DMS53 (cell line): ENCODE measurements at places on chromosomes 5 and 9.

DNA sequence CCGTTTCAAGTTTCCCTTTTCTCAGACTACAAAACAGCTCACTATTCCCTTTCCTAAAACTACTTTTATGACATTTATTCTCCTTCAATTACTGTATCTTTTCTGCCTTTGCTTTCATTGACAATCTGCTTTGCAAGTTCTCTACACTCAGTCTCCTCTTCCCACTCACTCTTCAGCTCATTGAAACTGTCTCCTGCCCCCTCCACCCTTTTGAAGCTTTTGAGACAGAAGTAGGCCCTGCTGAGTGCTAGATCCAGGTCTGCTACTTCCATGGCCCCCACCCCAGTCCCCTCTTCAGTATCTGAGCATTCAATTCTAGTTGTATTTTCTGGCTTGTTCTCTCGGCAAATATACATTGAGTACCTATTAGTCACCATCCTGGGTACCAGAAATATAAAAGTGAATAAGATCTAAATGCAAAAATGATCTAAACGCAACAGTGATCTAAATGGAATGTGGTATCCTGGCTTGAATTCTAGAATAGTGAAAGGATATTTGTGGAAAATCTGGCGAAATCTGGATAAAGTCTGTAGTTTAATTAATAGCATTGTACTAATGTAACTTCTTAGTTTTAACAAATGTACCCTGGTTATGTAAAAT is 58.4 kb downstream of the OR2K2 start:
- no peak for DNase-seq

GRCh38 chr9:99249619-99250018 is 27.5 kb downstream of the SEC61B start:
- DNase-seq = no peak

DNA sequence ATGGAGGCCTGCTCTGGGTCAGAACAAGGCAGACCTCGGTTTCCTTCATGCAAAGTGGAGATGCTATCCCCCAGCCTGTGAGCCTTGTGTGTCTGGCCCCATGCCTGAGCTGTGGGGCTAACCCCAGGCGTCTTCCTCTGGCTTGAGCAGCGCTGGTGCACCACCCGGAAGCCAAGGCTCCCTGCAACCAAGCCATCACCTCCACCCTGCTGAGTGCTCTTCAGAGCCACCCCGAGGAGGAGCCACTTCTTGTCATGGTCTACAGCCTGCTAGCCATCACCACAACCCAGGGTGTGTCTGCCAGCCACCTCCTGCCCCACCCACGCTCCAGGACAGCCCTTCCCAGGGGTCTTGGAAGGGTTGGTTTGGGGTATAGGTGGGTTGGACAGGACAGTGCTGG is 16.2 kb downstream of the REXO4 start:
- DNase-seq = no peak

DNA sequence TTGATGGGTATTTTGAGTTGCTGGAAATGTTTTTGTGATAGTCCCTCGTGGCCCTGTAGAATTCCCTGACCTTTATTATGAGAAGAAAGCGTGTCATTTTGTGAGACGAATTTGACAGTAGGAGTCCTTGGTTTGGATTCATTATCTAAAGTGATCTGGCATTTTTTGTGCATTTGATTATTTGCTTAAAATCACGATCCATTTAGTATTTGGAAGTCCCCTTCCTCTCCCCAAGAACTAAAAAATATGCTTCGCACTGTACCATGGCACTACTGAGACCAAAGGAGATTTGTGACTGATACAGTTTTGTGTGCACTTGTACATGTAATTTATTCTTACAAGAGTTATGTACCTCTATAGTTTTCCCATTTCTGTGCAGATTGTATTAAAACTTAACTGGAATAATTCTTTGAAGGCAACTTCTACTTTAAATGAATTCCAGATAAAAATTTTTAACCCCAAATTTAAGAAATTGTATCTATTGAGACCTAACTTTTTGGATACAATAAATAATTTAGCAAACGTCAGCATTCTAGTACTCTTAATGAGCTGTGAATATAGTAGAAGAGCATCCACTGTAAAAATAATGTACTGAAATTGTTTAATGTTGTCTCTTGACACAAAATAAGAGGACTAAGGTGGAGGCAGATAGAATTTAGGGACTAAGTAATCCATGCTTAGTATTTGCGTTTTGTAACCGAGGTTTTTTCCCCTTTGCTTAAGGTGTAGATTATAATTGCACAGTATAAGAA is 2.1 kb downstream of the MAP3K1 start:
- DNase-seq = peak; percentile 39

DNA sequence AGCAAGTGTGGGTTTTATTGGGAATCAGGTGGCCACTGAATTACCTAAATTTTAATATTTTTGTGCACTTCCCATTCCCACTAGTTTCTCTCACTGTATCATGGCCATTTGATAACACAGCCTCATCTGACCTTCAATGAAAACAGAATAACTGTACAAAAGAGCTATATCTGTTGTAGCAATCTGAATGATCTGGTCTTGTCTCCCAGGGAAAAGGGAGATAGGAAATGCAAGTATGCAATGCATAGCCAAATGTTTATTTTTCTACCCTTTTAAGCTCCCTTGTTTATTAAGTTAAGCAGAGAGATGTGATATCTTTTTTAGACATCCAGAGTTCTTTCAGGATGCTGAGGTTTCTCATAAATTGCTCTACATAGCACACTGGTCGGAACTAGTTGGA is 288.3 kb upstream of the CLINT1 start:
- DNase-seq = no peak

DNA sequence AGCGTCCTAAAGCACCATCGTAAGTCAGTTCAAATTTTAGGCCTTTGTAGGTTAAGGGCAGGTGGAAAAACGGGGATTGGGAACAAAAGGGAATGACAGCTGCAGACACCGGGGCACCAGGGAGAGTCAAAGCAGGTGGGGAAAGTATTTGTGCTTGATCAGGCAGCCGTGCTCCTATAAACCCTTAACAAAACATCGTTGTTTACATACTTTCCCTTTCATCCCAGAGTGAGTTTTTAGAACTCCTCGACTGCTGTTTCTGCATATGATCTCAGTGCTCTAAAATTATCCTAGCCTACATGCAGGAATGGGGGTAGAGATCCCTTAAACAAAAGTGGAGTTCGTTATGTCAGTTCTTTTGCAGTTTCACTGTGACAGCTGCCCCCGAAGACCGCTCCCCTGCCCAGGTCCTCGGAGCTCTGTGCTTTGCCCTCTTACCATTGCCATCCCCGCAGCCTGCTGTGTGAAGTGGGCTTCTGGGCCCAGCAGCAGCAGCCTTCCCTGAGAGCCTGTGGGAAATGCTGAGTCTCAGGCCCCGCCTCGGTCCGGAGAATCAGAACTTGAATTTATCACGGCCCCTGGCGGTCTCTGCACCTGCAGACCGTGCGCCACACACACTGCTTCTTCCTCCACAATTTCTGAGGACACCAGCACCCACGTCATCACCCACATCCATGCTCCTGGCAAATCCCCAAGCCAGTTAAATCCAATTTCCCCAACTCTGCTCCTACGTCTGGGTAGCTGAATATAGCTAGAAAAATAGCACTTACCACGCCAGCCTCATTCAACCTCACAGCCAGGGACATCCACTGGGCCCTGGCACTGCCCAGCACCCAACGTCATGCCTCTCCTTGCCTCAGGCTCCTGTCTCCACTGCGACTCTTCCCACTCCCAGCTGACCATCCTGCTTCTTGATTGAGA is 86.8 kb downstream of the NSUN2 start:
- DNase-seq = peak; percentile 68

- no peak for DNase-seq
Measured at GRCh38 chr5:155114655-155115054, 101.1 kb downstream of the KIF4B start.

DNA sequence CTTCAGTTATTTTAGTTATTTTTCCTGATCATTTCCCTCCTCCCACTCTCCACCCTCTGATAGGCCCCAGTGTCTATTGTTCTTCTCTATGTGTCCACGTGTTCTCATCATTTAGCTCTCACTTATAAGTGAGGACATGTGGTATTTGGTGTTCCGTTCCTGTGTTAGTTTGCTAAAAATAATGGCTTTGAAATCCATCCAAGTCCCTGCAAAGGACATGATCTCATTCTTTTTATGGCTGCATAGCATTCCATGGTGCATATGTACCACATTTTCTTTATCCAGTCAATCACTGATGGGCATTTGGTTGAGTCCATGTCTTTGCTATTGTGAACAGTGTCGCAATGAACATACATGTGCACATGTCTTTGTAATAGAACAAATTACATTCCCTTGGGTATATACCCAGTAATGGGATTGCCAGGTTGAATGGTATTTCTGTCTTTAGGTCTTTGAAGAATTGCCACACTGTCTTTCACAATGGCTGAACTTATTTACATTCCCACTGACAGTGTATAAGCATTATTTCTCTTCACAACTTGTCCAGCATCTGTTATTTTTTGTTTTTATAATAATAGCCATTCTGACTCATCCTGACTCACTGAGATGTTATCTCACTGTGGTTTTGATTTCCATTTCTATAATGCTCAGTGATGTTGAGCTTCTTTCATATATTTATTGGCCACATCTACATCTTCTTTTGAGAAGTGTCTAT is 17.2 kb upstream of the DIRAS2 start:
- peak; percentile 46 for DNase-seq

GRCh38 chr5:2739360-2740050 is 12.0 kb downstream of the IRX2 start:
- no peak for DNase-seq

GRCh38 chr9:110579034-110579861 is at the start of gene SVEP1:
Gene SVEP1 (minus strand): TSS chr9:110579741. CDS start chr9:110579543, 198 bp downstream.
- DNase-seq = peak; percentile 72
